ENCODE measurements at places on chromosomes 6 and 20. TPM values are rescaled to one million over a fixed set of nuclear protein-coding genes. Genes with fewer than 3 reads are reported as not detected.

Gene EFCAB8
- total RNA-seq, result 0.56 TPM

Gene ERVFRD-1
- total RNA-seq, result not detected

Gene TSPO2
- total RNA-seq, result not detected

Gene APOM
- total RNA-seq, result 5.1 TPM

Gene PSORS1C2
- not detected for total RNA-seq

Gene SLPI
- total RNA-seq, result not detected

Gene TMEM181
- 10.1 TPM for total RNA-seq

Gene TBXT
- total RNA-seq, result not detected

Gene CCN5
- total RNA-seq, result not detected

Gene TMEM14C
- 70.7 TPM for total RNA-seq

Gene MLN
- not detected for total RNA-seq

Gene DCBLD1
- total RNA-seq, result 2.4 TPM

Gene AVP
- not detected for total RNA-seq

Gene DEF6
- 74.3 TPM for total RNA-seq

Gene RWDD2A
- total RNA-seq, result 1.2 TPM
